ENCODE measurements at places on chromosomes 1 and 21.

DNA sequence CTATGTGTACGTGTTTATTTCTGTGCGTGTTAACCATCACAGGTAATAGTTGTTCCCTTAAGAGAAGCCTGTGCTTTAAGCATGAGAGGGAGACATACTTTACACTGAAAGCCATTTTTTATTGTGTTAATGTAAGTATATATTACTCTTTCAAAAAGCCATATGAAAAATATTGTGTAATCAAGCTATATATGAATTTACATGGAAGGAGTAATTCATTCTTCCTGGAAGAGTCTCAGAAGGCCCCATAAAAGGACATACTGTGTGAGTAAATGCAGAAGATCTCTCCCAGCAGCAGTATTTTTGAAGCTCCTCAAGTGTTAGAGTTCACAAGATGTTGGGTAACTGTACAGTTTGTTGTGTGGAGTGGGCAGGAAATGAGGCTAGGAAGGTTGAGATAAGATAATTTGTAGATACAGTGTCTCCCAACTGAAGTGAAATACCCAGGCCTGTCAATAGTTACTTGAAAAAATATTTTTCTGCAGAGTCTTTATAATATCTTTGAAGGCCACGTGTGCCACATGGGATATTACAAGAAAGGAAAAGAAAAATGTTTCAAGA lies 138.3 kb downstream of the PTGER3 start:
- no peak for DNase-seq

DNA sequence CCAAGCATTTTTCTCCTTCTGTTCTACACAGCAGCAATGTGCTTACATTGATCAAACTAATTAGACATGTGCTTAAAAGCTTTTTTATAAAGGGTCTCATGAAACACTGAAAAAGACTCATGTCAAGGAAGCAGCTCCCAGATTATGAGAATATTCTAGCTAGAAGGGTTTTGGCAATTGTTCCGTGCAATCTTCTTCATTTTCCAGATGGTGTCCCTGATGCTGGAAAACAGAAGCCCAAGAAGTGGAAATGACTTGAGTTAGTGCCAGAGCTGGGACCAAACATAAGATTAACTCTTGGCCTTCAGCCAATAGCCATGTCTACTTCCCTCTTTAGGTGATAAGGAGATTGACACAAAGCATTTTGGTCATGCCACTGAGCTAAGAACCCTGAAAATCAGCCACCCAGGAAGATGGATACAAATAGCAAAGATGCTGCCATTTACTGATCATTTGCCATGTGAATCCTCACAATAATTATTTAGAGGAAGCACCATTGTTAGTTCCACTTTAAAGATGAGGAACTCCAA lies 110.8 kb downstream of the MATN1 start:
- no peak for DNase-seq

GRCh38 chr1:180881806-180882509 lies 30.7 kb upstream of the KIAA1614 start:
- no peak for DNase-seq

- no peak for DNase-seq
Observed at GRCh38 chr1:183804387-183804786, 533 bp upstream of the RGL1 start.

GRCh38 chr1:61420243-61420642 lies 304.7 kb downstream of the TM2D1 start:
- no peak for DNase-seq

DNA sequence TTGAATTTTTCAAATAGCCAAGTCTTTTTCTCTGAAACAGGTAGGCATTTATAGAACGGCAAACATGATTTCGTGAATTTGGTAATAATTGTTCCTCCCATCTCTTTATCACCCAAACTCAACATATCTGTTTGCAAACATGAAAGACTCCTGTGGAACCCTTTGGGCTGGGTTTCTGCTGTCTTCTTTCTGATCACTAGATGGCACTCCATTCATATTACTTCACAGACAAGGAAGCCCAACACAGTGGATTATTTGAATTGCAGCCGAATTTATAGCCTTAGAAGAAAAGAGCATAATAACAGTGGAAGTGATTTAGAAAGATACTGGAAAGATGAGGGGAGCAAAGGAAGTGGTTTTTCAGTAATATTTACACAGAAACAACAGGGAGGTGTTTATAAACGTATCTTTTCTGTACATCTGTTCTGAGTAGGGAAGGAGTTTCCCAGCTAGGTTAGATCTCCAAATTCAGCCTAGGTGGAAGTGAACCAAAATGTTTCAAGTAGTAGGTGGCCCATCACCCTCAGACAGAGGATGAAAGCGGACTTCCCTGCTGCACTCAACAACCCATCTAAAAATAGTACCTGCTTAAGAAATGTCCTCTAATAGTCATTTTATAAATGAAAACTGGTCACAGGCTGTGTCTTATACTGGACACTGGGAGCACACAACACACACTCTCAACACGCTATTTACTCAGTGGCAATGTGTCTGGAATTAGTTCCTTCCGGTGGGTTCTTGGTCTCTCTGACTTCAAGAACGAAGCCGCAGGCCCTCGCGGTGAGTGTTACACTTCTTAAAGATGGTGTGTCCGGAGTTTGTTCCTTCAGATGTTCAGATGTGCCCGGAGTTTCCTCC lies 67.6 kb downstream of the MAP3K21 start:
- no peak for DNase-seq

DNA sequence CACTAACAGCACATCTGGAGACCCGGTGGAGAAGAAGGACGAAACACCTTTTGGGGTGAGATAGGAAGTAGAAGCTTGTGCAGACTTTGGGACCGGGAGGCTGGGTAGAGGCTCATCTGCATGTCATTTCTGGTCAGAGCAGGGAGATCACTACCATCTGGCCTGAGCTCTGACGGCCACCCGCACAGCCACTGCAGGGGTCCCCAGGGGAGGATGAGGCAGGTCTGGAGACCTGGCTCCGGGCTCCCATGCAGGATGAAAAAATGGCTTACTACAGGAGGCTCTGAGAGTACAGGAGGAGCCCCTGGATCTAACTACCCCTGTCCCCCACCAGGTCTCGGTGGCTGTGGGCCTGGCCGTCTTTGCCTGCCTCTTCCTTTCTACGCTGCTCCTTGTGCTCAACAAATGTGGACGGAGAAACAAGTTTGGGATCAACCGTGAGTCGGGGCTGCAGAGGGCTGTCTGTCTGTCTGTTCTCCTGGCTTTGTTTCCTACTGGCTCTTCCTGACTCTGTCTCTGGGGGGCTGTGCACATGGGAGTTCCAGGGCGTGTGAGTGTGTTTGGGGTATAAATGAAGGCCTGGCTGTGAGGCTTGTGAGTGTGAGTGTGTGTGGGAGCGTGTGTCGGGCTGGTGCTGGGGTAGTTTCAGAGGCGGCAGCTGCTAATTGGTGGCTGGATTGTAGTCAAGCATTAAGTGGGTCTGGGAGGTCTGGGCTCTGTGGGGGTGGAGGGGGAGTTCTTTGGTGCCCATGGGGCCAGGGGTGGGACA lies 14.1 kb downstream of the NTRK1 start:
- no peak for DNase-seq

GRCh38 chr1:214018386-214019268 lies 30.9 kb downstream of the PROX1 start:
- DNase-seq = no peak

DNA sequence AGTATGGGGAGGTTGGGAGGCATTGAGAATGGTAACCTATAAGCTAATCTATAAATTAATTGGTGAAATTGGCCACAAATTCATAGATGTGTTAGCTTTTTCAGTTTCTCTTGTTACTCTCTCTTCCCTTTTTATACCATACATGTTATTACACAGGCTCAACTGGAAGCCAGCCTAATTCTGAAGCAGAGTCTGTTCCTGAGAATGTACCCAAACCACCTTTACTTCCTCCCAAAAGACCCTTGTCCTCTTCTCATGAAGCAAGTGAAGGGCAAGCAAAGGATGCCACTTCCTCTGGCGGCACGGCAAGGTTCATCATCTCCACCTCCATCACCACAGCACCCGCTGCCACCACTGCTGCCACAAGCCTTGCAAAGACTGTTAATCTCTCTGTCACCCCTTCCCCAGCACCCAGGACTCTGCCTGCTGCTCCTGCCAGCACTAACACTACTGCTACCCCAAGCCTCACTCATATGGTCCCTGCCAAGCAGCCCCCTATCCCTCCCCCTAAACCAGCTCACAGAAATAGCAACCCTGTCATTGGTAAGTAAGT lies 39.5 kb upstream of the RCC1 start:
- DNase-seq = no peak

DNA sequence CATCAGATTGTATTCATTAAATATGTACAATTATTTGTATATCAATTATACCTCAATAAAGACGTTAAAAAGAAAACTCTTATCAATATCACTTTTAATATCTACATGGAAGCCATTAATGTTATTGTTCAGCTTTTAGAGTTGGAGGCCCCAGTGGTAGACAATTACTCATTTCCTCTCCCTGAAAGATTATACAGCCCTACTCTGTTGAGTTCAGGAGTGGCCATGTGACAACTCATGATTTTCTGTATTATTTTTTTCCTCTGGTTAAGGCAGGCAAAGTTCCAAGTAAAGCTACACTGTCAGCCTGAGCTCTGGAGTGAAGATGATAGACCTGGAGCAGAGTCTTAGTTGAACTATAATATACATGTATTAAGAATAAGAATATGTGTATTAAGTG lies 247.9 kb upstream of the B3GALT2 start:
- DNase-seq = no peak

DNA sequence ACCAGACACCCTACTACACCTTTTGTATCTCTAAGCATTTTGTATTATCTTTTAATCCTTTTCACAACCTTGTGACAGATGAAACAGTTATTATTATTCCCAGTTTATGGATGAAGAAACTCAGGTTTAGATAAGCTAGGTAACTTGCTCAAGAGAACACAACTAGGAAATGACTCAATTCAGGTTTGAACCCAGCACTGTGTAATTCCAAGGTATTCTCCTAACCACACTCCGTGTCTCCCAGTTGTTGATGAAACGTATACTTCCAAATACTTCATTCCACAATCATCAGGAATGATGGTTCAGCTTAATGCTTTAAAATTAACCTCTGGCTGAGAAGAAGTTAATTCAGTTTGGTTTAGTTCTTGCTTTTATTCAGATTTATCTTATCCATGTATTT lies 51.7 kb upstream of the MRPS6 start:
- no peak for DNase-seq

- no peak for DNase-seq
Observed at GRCh38 chr1:33378524-33378923, 52.4 kb downstream of the PHC2 start.

- DNase-seq = no peak
Observed at GRCh38 chr1:230573658-230574057, 68.6 kb upstream of the COG2 start.

- no peak for DNase-seq
Observed at GRCh38 chr1:246221485-246222255, 285.4 kb downstream of the SMYD3 start.

Data from stimulated activated CD8-positive, alpha-beta memory T cell treated with anti-CD3 and anti-CD28 coated beads, Interleukin-4, amount 100 ng/mL, for 4 hours (primary cell).